Right renal cortex interstitium (tissue), 3 donors: ENCODE measurements at places on chromosomes 3 and 15.

DNA sequence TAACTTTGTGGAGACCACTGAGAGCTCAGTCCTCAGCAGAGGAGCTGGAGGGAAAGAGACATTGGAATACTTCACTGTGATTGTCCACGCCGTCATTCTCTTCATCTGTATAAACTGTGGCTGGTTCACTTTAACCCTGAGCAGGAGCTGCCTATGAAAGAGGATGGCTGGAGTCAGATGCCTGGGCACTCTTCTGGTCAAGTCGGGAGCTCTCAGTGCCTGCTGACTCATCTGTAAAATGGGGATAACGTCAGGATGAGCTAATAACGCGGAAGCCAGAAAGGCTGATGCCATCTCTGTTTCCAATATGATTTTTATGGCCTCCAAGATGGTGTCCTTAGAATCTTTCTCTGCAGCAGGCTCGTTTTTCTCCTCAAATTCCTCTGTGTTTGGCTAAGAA is 51.6 kb upstream of the MRPS22 start:
- no peak for DNase-seq

DNA sequence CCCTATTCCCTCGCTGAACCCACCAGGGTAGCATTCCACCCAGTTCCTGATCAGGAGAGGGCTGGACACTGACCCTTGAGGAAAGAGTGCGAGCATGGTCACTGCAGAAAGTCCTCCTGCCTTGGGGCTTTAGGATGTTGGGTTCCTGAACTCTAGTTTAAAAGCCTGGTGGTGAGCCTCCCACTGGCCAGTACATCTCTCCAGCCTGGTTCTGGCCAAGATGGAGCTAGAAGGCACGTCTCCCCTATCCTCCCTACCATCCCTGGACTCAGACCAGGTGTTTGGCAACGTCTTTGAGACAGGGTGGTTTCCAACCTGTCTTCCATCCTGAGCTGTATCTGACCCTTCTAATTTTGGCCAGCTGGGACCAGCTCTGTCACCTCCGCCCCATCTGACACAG is 31.4 kb downstream of the NBEAL2 start:
- no peak for DNase-seq

- DNase-seq: no peak
These were observed 279.5 kb upstream of the NECTIN3 start for GRCh38 chr3:110791995-110792686.

DNA sequence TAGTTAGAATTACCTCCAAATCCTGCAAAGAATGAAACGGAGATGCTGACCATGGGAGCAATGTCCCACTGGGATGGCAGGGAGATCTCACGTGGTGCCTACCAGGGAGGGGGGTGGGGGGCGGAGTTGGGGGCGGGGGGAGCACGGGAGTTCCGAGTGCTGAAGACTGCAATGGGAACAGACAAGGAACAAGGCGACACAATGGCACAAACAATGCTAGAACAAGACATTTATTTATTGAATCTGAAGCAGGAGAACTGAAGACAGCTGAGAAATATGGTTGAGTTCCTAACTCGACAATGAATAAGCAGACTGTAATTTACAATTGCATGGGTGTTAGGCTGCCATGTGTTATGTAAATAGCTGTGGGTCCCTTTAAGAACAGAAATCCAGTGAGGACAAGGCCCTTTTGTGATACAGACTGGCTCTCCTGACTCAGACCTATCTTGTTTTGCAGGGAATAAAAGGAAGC is 91.2 kb downstream of the AQP9 start:
- no peak for DNase-seq

DNA sequence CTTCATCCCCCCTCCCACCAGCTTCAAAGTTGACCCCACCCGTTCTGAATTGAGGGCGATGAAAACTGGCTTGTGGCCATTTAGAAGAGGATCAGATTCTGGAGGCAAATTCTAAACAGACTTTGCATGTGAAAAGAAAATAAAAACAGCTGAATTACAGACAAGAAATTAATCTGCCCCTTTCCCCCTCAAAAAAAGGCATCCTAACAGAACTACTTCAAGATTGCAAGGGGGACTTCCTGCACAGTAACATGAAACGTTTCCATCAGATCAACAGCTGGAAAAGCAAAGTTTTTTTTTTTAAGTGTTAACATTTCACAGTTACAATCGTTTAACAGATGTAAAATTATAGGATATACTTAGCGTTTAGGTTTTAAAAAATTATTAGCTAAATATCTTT is 229.3 kb downstream of the RORA start:
- no peak for DNase-seq

GRCh38 chr3:120470870-120471269 is 20.1 kb upstream of the FSTL1 start:
- DNase-seq: no peak

GRCh38 chr15:35007397-35007796 is 19.3 kb upstream of the ZNF770 start:
- DNase-seq: no peak

DNA sequence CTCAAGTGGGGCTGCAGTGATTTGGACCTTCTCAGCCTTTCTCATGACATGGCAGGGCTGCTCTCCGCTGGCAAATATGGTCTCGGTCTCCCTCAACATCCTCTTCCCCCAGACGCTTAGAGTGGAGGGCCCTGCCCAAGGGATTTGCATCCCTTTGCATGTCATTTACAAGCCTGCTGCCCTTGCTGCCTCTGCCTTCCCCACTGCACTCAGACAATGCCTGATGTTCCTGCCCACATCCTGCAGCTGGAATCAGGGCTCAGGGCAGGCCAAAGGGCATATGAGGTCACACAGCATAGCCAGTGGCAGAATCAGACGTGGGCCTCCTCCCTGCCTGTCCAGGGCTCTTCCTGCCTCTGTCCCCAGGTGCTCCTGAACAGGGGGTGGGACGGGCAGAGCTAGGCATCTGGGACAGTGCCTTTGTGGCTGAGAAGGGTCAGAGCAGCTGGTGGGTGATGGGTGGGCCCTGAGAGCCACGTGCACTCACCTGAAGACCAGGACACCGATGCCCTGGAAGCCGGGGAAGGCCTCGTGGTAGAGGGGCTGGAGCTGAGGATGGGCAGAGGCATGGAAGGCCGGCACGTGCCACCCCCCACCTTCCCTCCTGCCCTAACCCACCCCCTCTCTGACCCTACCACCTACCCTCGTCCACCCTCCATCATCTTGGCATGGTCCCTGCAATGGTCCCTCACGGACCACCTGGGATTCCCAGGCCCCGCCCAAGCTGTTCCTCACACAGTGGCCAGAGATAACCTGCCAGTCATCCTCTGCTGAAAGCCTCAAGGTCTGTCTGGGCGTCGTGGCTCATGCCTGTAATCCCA is 27.4 kb upstream of the GOLGA6C start:
- DNase-seq: no peak

- DNase-seq: no peak
These were observed 366.8 kb upstream of the KCNMB2 start for GRCh38 chr3:178169421-178169820.

DNA sequence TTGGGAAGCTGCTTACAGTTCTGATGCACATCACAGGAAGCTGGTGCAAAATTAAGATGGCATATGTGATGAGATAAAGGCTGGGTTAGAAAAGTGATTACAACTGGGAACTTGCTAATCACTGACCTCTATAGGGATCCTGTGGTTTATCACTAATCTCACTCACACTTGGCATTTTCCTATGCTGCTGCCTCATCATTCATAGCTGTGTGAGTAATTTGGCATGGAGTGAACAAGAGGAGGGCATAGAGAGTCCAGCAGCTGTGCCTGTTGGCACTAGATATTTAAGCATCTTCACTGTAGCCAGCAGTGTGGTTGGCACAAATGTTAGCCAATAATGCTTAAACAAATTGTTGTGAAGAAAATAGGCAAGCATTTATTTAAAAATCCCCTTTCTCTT is 217.7 kb upstream of the CGNL1 start:
- no peak for DNase-seq
